ENCODE measurements at places on chromosomes 16 and 17. TPM values are rescaled to one million over a fixed set of nuclear protein-coding genes. Genes with fewer than 3 reads are reported as not detected.
A peak's percentile ranks its signal among the peaks of the same experiment; 100 is the strongest.

GRCh38 chr17:50256826-50257618, 17.2 kb upstream of the TMEM92 start:
- H3K4me3 ChIP-seq: no peak overlapping the region
- DNase-seq: no peak
- no peak overlapping the region for H3K27ac ChIP-seq
- H3K36me3 ChIP-seq: peaks cover 3% of the 10 kb centered on the region

DNA sequence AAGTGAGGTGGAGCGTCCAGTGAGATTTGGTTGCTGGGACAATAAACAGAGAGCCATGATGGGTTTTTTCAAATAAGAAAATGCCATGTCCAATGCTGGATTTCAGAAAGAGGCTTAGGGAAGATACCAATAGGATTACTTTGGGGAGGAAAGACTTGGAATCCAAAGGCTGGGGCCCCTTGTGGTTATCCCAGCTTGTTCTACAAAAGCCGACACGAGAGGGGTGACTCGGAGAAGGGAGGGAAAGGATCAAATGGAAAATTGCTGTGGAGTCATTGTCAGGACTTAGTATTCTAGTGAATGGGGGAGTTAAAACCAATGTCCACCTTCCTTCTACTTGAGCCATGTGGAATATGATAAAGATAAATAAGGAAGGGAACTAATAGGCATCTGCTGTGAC, 305.5 kb downstream of the SOX9 start:
- DNase-seq: no peak
- H3K27me3 ChIP-seq: peaks cover 2% of the 10 kb centered on the region
- no peaks in the 10 kb centered on the region for H3K36me3 ChIP-seq
- H3K4me3 ChIP-seq: no peak overlapping the region
- no peak overlapping the region for H3K27ac ChIP-seq

DNA sequence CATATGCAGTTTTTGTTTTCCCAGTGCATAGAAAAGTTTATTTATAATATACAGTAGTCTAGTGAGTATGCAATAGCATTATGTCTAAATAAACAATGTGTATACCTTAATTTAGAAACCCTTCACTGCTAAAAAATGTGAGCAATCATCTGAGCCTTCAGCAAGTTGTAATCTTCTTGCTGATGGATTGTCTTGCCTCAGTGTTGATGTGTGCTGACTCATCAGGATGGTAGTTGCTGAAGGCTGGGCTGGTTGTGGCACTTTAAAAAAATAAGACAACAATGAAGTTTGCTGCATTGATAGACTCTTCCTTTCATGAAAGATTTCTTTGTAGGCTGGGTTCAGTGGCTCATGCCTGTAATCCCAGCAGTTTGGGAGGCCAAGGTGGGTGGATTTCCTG, 13.9 kb upstream of the CAPNS2 start:
- H3K4me1 ChIP-seq: peaks cover 7% of the 10 kb centered on the region
- H3K36me3 ChIP-seq: peaks cover 15% of the 10 kb centered on the region
- DNase-seq: no peak
- H3K27me3 ChIP-seq: no peaks in the 10 kb centered on the region
- H3K4me3 ChIP-seq: no peak overlapping the region

GRCh38 chr16:24978370-24978914, 36.7 kb downstream of the ARHGAP17 start:
- peaks cover 6% of the 10 kb centered on the region for H3K27me3 ChIP-seq
- H3K4me1 ChIP-seq: peaks cover 68% of the 10 kb centered on the region
- peaks cover 29% of the 10 kb centered on the region for H3K36me3 ChIP-seq
- H3K4me3 ChIP-seq: no peak overlapping the region
- DNase-seq: no peak

GRCh38 chr16:54928016-54928356, 2.7 kb upstream of the IRX5 start:
- DNase-seq: no peak
- no peaks in the 10 kb centered on the region for H3K36me3 ChIP-seq
- H3K4me1 ChIP-seq: peaks cover 29% of the 10 kb centered on the region
- H3K27me3 ChIP-seq: peaks cover 22% of the 10 kb centered on the region
- peak overlapping the region; percentile 53 for H3K27ac ChIP-seq
- peak overlapping the region; percentile 91 for H3K4me3 ChIP-seq

DNA sequence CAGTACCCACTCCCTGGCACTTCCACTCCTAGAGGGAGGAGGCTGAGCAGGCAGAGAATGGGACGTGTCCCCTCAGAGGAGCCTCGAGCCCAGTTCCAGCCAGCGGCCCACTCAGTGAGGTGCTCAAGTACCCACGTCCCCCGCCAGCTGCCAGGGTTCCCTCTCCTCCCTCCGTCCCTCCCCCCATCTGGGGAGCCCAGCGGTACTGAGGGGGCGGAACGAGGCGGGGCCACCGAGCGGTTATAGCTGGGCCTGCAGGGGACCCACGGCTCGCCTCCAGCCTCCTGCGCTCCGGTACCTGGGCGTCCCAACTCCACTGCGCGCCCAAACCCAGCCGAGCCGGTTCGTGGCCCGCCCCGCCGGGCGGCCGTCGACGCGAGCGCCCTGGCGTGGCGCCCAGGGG, at the start of gene NPW:
Gene NPW, plus strand, starts transcription at position 268 of the 403 bp plus-strand sequence.
- H3K4me1 ChIP-seq: peaks cover 4% of the 10 kb centered on the region
- H3K4me3 ChIP-seq: peak within 1 kb of the TSS; percentile 82
- no peaks in the 10 kb centered on the region for H3K36me3 ChIP-seq

- H3K4me3 ChIP-seq: no peak overlapping the region
- peaks cover 1% of the 10 kb centered on the region for H3K27me3 ChIP-seq
- no peak for DNase-seq
- H3K27ac ChIP-seq: no peak overlapping the region
- peaks cover 69% of the 10 kb centered on the region for H3K36me3 ChIP-seq
- no peaks in the 10 kb centered on the region for H3K4me1 ChIP-seq
These were observed 11.3 kb downstream of the MMP2 start for GRCh38 chr16:55490301-55490700.

DNA sequence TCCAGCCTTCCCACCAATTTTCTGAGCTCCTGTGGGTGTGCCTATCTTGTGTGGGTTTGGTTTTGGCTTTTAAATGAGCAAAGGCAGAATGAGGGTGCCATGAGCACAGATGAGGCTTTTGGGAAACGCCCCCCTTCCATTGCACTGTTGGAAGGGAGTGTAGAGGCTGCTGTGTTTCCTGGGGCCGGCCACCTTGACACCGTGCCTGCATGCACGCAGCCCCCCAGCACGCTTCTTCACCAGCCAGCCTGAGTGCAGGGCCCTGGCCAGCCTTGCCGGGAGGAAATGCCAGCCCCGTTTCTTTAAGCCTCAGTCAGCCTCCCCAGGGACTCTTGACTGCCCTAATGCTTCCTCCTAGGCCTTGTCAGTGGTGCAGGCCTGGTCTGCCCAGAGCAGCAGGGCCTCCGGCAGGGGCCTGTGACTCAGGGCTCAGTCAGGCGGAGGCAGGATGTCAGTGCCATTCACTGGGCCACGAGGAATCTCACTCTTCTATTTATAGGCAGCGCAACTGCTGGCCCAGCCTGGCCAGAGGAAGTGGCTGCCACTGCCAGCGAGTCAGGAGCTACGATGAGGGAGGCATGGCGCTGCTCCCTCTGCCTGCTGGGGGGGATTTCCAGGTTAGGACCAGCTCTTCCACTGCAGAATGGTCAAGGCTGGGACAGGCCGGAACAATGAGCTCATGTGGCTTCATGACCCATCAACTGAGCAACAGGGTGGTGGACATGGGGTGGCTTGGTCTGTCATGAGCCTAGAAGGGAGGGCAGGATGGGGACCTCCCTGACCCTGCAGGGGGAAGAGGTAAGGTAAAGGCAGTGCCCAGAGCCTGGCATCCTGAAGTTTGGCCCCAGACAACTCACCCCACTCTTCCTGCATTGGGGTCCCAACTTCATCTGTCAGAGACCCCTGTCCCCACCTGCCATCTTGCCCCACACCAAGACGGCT, 205.2 kb downstream of the RAB11FIP4 start:
- H3K27ac ChIP-seq: no peak overlapping the region
- no peak overlapping the region for H3K4me3 ChIP-seq
- peaks cover 12% of the 10 kb centered on the region for H3K4me1 ChIP-seq

DNA sequence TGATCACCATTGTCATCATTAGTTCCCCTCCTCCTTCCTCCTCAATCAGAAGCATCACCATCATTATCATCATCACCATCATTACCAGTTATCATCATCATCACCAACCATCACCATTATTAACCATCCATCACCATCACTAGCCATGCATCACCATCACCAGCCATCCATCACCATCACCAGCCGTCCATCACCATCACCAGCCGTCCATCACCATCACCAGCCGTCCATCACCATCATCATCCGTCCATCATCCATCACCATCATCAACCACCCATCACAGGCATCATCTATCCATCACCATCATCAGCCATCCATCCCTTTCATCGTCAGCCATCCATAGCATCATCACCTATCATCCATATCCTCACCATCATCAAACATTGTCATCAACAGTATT, 382.0 kb downstream of the CPPED1 start:
- peak overlapping the region; percentile 12 for H3K4me3 ChIP-seq
- DNase-seq: no peak
- H3K4me1 ChIP-seq: peaks cover 21% of the 10 kb centered on the region
- peaks cover 7% of the 10 kb centered on the region for H3K27me3 ChIP-seq

The ALOX15B gene
- 0.13 TPM for total RNA-seq

The TLCD2 gene
- total RNA-seq: 4.4 TPM

The TOP2A gene
- 28.3 TPM for total RNA-seq

The TBC1D3I gene
- total RNA-seq: 0.23 TPM

The SULT1A2 gene
- 2.8 TPM for total RNA-seq

The ITGAL gene
- total RNA-seq: not detected

Data from endothelial cell (in vitro differentiated cells).